MM.1S (cell line): ENCODE measurements at places on chromosomes 16 and 17.
A peak's percentile ranks its signal among the peaks of the same experiment; 100 is the strongest.

GRCh38 chr17:13001991-13002615 is 15.7 kb downstream of the ELAC2 start:
- DNase-seq = no peak

GRCh38 chr17:76868176-76868668 is at the start of gene MGAT5B:
Gene MGAT5B, plus strand, starts transcription at chr17:76868404. Its CDS starts 626 bp downstream, at chr17:76869030.
- DNase-seq = peak; percentile 87

GRCh38 chr17:71501711-71502110 is 619.1 kb upstream of the SOX9 start:
- no peak for DNase-seq

- no peak for DNase-seq
Measured at GRCh38 chr16:15996432-15997109, 47.2 kb downstream of the ABCC1 start.

GRCh38 chr17:50707289-50708049 is at the start of gene ANKRD40:
Gene ANKRD40, minus strand, starts transcription at chr17:50707914. Its CDS starts 260 bp downstream, at chr17:50707654.
- peak; percentile 90 for DNase-seq

GRCh38 chr16:10708969-10709368 is 14.2 kb upstream of the TEKT5 start:
- DNase-seq = no peak

DNA sequence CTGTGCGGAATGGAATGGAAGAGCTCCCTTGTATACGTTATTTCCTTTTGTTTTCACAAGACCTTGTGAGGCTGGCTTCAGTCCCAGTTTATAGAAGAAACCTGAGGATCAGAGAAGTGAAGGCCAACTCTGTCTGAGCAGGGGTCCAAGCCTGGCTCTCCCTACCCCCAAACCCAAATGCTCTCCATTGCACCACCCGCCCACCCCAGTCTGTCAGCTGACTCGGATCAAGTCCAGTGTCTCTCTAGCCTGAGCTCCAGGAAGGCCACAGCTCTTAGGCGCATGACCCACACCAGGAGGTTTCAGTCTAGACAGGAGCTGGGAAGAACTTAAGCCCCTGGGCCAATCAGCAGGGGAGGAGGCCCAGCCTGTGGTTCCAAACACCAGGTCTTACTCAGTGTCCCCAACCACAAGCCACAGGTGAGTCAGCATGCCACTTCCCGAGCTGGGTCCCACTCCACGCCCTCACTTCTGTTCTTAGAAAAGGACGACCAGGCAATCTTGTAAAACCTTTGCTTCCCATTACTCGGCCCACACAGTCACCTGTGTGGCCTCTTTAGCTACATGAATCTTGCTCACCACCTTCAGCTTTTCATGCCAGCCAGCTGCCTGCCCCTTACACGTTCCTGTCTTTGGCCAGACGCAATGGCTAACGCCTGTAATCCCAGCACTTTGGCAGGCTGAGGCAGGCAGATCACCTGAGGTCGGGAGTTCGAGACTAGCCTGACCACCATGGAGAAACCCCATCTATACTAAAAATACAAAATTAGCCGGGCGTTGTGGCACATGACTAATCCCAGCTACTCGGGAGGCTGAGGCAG is 27.8 kb downstream of the TK2 start:
- peak; percentile 96 for DNase-seq

DNA sequence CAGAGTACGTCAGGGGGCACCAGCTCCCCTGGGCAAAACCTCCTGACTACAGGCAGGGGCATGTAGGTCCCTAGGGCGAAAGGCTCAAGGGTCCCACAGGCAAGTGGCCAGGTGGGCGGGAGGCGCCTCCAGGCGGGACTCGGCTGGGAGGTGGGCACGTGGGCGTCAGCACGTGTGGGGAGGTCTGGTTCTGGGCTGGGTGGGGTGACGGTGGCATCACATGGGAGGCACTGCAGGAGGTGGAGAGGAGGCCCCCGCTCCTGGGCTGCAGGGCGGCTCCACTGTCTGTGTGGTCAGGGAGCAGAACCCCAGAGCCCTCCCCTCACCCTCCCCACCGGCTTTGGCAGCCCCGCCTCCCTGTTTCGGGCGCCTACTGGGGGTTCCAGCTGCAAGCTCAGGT is 52.7 kb downstream of the ACTG1 start:
- DNase-seq = no peak

DNA sequence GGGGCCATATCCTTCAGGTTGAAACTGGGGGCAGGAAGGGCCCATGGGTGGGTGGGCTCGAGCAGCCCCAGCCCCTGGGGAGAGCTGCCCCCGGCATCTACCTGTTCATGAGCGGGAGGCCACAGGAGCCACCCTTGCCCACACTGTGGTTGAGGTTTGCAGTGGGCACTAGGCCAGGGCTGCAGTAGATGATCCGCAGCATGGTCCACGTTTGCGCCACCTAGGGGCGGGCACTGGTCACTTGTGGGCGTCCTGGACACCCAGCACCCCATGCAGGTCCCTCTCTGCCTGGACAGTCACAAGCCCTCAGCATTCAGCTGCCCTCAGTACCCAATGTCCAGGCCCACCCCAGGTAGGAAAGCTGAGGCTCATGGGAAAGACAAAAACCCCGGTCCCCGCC is 1.8 kb upstream of the JMJD8 start:
- DNase-seq = no peak

GRCh38 chr17:72580321-72581127 is 459.7 kb downstream of the SOX9 start:
- no peak for DNase-seq

DNA sequence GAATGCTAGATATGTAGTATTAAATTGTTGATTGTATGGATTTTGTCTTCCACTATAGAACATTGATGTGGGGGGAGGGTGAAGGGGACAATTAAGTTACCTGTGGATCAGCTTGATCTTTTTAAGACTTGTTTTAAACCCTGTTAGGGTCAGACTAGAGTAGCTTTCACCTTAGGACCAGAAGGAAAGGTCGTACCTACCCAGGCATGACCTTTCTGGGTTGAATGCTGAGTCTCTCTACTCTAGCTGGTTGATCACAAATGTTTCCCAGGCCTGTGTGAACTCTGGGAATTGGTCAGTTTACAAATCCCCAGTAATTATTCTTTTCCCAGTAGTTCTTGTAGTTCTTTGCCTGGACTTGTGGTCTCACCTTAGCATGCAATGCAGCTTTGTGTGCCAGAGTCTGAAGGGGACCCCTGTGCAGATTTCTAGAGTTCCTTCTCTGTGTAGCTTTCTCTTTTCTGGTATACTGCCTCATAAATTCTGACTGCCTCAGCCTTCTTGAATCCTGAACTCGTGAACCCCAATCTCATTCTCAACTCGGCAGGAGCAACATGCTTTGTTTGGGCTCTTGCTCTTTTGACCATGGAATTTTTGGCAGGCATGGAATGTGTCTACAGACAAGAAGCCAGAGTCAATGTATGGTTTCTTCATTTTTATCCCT is 54.1 kb downstream of the VMP1 start:
- no peak for DNase-seq

DNA sequence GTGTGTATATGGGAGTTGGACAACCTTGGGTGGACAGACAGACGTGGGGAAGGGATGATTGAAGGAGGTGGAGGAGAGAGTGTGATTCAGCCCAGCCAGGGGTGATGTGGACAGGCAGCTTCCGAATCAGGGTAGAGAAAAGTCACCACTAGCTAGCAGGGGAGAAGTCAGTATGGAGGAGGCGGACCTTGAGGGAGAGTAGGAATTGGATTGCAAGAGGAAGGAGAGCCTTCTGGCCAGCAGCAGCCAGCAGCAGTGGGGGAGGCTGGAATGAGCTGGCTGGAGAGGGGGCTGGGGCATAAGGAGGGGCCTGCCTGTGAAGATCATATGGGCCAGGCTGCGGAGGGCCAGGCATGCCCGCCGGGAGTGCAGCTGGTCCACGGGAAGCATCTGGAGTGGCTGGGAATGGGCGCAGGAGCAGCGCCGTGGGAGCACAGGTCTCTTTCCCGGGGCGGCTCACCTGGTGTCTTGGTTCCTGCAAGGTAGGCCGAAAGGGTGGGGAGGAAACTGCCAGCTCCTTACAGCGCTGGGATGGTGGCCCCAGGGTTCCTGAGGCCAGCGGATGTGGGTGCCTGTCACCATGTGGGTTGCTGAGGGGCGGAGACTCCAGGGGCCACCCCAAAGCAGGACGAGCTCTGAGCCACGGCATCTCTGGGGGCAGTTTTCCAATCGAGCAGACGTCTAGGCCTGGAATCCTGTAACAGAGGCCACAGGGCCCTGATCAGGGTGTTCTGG is 235.3 kb downstream of the SEC14L1 start:
- DNase-seq = no peak

GRCh38 chr16:70508752-70509151 is 14.6 kb downstream of the COG4 start:
- DNase-seq = peak; percentile 42

DNA sequence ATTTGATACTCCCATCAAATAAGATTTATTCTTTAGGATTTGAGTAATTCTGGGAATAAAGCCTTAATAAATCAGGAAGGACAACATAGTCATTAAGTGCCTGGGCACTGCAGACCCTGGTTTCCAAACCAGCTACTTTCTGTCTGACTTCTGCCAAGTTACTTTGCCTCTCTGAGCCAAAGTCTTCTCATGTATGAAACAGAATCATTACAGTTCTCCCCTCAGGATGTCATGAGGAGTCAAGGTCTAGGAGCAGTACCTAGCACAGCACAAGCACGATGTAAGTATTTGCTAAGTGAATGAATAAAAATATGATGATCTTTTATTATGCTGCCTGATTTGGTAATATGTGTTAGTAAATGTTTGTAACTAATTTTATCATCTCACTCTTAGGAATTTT is 30.4 kb upstream of the HEATR6 start:
- DNase-seq = no peak

DNA sequence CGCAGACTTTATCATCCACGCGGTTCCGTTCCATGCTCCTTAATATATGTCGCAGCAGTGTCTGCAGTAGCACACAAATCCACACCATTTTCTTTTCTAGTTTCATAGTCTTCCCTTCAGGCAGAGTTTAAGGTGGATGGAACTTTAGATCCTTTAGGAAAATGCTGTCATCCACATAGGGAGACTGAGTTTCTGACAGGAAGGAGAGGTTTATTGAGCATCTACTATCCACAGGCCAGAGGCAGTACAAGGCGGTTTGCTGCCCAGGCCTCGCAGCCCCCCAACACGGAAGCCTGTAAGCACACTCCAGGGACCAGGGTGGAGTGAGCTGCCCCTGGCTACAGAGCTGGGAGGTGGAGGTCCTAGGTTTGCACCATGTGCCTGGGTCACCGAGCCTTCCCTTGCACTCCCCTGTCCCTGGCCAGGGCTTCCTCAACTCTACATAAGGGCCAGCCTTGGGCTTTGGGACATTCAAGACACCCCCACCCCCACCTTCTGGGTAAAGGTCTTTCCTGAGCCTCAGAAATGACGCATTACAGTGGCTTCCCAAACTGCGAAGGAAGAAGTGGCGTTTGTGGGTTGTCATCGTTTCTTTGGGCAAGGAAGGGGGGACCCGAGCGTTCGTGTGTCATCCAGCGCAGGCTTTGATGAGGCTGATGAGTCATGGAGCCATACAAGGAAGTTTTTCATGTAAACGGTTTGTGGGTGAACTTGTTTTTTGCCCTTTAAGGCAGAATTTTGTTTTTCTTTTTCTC is 146.5 kb upstream of the PLCG2 start:
- DNase-seq = no peak

GRCh38 chr16:11396241-11397048 is 51.2 kb downstream of the RMI2 start:
- DNase-seq = peak; percentile 38

- DNase-seq = no peak
Measured at GRCh38 chr17:49467175-49467574, 27.9 kb upstream of the NGFR start.

DNA sequence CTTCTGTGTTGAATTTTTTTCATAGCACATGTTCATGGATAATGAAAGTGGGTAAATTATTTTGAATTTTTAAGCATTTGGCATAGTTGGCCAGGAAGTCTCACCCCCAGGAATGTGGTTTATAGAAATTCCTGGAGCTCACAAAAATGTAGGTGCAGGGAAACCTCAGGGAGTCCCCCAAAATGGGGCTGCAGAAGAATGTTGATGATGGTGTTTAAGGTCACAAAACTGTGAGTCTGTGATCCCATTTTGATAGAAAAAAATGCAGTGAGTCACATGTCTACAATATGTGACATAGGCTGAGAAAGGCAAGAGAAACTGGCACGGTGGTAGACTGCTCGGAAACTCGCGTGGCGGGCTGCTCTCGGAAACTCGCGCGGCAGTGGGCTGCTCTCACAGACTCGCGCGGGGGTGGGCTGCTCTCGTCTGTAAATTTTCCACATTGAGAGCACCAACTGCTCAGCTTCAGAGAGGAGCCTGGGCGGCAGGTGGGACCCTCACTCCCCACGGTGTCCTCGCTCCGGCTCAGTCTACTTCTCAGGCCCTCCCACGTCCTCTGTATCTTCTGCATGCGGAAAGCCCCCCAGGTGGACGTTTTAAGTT is 18.7 kb upstream of the MC1R start:
- no peak for DNase-seq

DNA sequence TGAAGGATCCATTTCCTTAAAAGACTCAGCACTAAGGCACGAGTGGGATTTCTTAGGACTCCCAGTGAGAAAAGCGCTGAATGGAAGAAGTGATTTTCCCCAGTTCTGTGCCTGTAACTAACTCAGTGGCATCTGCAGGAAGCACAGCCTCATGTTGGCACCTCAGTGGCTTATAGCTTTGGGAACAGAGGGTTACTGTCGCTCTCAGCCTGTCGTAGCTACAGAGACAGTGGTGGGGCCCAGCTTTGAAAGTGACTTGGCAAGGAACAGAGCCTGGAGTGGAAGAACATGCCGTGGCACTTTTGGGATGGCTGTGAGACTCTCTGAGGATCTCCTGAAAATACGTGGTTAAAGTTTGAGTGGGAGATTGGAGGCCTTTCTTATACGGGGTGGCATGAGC is 242.4 kb upstream of the MYOCD start:
- DNase-seq = no peak

GRCh38 chr17:80248894-80249710 is 11.6 kb upstream of the RNF213 start:
- DNase-seq = no peak

DNA sequence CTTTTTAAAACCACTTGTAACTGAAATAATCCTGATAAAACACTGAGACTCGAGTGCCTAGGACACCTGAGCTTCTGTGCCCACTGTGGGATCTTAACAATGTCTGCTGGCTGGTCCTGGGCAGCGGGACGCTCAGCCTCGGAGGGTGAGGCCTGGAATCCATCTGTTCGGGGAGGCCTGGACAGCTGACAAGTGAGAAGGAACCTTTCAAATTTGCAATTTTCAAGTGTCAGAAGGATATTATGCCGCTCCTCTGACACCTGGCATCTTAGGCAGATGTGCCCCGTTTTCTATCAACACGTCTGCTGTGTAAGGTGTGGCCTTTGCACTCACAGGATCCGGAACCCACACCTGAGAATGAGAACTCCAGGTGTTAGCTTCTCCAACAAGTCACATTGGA is 33.1 kb upstream of the C16orf78 start:
- no peak for DNase-seq

GRCh38 chr16:89393738-89394406 is 96.5 kb downstream of the ANKRD11 start:
- DNase-seq = no peak
